ENCODE measurements at places on chromosomes 5 and 9. TPM values are rescaled to one million over a fixed set of nuclear protein-coding genes. Genes with fewer than 3 reads are reported as not detected.
A peak's percentile ranks its signal among the peaks of the same experiment; 100 is the strongest.

DNA sequence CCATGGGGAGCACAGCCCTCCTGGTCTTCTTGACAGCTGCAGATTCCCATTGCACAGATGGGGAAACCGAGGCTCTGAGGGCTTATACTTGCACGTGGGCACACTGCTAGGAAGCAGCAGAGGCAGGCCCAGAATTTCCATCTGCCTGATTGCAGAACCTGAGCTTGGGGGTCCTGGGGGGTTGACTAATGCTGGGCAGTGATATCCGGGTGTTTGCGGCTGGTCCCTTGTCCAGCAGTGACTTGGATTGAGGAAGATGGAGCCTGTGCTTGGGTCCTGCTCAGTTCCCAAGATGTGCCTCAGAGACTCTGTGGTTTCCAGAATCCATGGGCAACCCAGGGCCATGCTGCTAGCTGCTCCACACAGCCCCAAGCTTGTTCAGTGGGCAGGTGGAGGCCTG lies 91.2 kb downstream of the PHF2 start:
- no peak for DNase-seq

AKNA gene
- total RNA-seq = 2.8 TPM

- DNase-seq = no peak
Observed at GRCh38 chr9:124881138-124881743, 19.3 kb downstream of the ARPC5L start.

DNA sequence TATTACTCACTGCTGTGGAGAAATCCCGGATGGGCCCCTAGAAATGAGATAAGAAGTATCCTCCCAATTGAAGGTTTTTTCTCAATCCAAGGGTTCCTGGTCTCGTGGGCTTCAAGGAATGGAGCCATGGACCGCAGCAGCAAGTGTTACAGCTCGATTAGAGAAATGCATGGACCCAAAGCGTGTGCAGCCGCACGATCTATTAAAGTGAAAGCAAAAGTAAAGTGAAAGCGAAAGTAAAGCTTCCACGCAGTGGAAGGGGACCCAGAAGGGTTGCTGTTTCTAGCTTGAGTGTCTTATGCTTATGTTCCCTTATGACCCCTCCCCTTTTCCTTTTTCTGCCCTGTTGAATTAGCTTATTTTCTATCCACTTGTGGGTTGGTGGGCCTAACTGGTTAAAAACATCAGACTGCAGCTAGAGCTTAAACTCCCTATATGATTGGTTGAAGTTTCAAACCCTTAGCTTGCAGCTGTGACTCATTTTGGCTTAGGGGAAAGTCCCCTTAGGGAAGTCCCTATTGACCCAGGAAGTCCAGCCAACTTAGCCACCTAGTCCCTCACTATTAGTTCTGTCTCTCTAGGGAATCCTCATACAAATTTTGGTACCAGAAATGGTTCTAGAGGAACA lies 1111.8 kb downstream of the TAF11L14 start:
- peak; percentile 34 for DNase-seq

GRCh38 chr9:120307599-120307998 lies 272.4 kb downstream of the CDK5RAP2 start:
- no peak for DNase-seq

COL5A1 gene
- total RNA-seq = 10.9 TPM

PCA3 gene
- not detected for total RNA-seq
